ENCODE measurements at places on chromosomes 11 and 22.

GRCh38 chr11:121892863-121893262 is 223.2 kb downstream of the BLID start:
- no peak for DNase-seq

DNA sequence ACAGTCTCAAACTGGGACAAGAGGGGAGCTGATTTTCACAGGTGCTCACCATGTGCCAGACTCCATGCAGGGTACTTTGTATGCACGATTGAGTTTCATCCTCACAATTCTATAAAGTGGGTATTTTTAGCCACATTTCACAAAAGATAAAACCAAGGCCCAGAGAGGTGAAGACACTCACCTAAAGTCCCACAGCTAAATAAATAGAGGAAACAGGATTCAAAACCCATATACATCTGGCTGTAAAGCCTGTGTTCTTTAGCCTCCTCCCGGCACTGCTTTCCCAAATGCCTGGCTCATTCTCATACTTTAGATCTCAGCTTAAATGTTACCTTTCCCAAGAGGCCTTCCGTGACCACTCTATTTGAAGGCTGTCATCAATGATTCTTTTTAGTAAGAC is 13.2 kb upstream of the KCTD14 start:
- no peak for DNase-seq

DNA sequence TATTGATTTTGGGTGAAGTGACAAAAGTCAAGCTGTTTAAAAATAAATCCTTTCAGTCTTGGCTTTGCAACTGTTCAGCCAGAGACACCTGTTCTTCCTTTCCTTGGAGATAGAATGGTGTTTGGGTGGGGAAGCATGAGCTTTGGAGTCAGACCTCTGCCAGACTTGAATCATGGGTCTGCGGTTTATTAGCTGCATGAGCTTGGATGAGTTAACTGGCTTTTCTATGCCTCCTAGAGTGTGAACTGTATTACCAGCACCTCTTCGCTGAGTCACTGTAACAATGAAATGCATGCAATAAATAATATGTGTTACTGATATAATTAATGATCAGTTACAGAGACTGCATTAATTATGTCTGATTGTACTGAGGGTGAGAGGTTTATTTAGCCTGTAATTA is 13.5 kb upstream of the MYEOV start:
- no peak for DNase-seq

- DNase-seq = no peak
These were observed 114.2 kb upstream of the NAV2 start for GRCh38 chr11:19598456-19598855.

DNA sequence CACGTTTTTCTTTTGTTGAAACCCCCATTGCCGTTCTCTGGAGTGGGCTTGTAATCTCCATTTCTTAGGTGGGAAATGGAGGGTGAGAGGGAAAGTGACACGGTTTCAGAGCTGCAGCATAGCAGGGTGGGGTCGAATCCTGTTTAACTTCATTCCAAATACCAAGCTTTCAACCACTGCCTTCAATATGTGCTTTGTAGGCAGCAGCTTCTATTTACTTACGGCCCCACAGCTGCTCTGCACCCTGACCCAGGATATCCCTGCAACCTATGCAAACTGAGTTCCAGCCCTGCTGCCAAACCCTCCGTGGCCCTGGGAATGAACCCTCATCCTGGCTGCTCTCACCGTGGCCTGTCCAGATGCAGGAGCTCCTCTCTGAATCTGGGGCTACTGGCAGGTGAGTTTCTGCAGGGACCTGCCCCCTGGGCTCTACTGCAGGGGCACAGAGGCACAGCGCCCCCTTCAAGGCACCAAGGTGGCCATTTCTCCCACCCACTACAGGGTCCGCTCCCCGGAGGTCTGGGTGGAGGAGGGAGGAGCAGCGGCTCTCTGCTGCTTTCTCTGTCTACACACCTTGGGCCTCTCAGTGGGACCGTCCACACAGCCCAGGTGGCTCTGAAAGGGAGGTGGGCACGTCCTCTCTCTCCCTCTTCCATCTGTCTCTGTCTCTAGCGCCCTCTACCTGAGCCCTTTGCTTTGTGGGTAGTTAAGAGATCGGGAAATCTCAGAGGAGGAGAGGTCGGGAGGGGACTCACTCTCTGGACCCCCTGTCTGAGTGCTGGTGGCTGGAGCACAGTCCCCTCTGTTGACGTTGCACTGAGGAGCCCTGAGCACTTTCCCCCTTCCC is 279.1 kb downstream of the BRD1 start:
- DNase-seq = no peak

GRCh38 chr11:10376061-10376460 is 71.2 kb downstream of the ADM start:
- DNase-seq = no peak

DNA sequence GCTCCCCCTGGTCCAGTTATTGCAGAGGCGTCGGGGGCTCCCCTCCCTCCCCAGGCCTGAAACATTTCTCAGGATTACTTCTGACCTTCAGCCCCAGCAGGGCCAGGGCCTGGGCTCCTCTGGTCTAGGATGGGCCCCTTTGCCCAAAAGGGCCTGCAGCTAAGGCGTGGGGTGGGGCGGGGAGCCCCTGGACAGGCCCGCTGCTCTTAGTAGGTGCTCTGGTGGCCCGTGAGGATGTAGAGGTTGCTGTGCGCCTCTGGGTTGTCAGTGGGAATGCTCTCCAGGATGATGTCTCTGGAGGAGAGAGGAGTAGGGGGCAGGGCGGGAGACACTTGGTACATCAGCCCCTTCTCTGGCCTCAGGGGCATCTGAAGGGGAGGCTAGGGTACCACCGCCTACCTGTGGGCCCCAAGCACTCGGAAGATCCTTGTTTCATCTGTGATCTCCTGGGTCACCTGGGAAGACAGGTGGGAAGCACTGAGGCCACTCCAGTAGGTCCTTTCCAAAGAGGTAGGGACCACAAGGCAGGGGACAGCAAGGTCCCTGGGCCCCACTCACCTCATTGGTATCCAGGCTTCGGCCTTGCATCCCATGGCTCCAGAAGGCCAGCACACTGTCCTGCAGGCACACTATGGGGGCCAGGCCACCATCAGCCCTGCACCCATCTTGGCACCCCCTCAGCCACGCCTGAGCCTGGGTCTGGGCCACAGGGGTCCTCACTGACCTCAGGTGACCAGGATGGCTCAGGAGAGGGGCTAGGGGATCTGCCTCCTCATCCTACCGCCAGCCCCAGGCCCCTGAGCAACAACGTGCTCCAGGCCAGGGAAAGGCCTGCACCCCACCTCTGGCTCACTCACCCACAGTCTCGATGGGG is 11.2 kb upstream of the SF1 start:
- DNase-seq = no peak

GRCh38 chr11:124313849-124314248 is at the start of gene OR8D1:
TSS of gene OR8D1 (minus strand) at chr11:124313949. CDS start at chr11:124310766, 3,183 bp downstream.
- no peak for DNase-seq

GRCh38 chr11:118417801-118418200 is 16.4 kb downstream of the ATP5MG start:
- DNase-seq = no peak

DNA sequence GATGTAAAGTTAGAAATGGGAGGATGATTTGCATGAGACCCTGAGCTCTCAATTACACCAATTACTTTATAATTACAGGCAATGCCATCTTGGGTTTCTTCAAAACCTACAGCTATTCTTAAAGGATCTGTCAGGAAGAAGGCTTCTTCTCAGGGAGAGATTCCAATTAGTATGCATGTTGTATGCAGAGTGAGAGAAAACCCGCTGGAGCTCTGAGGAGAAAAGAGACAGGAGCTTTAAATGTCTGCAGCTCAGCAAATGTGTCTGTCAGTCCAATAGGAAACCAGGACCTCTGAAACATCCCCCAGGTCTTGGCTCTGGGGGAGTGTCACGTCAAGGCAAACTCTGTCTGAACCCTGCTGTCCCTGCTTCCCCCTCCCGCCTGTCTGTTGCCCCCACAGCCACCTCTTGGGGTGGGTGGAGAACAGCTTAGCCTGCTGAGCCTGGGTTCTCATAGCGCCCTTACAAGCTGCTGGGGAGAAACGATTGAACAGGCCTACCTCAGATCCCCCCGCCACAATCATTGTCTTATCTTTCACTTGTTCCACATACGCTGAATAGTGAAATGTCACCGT is 140.2 kb downstream of the SPATA19 start:
- no peak for DNase-seq

GRCh38 chr11:17381156-17381555 is 7.3 kb downstream of the KCNJ11 start:
- no peak for DNase-seq

- DNase-seq = no peak
These were observed 14.7 kb downstream of the DPP3 start for GRCh38 chr11:66494935-66495334.

DNA sequence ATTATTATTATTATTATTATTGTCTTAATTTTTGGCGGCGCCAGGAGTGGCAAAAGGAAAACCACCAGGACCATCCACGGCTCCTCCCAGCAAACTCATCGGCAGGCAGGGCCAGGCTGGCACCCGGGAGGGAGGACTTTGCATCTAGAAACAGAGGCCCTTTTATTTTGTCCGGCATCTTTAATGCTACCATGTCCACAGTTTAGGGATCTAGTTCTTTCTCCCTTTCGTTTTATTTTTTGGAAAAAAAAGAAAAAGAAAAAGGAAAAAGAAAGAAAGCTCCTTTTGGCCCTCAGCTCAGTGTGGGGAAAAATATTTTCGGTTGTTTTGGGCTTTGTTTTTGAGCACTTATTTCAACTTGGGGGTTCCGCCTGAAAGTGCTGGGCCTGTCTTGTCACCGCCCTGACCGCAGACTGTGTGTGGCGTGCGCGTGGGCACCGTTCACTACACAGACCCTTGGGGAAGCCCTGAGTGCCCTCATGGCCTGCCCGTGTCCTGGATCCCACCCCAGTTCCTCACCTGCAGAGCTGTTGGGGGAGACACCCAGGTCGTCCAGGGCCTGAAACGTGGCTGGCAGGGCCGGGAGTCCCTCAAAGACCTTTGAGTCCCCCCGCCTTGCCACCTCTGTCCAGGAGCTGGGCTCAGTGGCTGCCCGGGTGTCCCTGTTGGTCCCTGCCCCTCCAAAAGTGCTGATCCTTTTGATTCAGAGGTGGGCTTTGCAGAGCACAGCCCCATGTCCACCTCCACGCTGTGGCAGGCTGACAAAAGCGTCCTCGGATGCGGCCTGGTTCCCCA is 69.1 kb upstream of the PPARA start:
- no peak for DNase-seq

- DNase-seq = no peak
These were observed 2.0 kb upstream of the SOX10 start for GRCh38 chr22:37986371-37986770.

- no peak for DNase-seq
These were observed 84.9 kb upstream of the TRIM77 start for GRCh38 chr11:89625171-89625570.

GRCh38 chr22:38487946-38488345 is 18.2 kb downstream of the DDX17 start:
- DNase-seq = no peak

GRCh38 chr11:8234910-8235309 is 28.8 kb downstream of the LMO1 start:
- no peak for DNase-seq

DNA sequence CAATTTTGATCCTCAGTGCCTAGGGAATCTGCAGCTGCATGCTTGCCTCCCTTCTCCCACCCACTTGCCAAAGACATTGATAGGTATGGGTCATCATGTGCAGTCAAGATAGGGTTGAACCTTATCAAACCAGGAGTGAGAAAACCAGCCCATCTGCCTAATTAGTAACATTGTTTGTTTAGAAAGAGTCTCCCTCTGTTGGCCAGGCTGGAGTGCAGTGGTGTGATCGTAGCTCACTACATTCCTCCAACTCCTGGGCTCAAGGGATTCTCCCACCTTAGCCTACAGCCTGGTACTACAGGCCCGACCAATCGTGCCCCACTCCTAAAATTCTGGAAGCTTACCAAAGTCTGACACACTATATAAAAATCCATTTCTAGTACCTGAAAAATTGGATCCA is 4.6 kb downstream of the C11orf71 start:
- no peak for DNase-seq

DNA sequence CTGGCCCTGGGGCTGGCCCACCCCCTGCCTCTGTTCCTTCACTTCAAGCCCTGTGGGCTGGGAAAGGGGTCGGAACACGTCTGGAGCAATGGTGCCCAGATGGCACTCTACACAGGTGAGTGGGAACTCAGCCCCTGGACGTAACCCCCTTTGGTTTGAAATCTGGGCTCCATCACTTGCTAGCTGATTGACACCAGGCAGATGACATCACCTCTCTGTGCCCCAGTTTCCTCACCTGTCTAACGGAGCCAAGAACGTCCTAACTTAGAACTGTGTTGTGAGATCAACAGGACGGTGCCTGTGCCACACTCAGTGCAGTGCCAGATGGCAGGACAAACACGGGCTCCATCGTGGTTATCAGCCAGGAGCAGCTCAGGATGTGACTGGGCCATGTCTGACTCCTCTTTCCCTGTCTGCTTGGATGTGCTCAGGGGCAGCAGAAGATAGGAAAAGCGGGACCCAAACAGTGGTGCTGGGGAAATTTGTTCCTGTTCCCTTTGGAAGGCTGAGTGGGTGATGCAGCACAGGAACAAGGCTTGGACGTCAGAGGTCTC is 24.4 kb downstream of the NPTXR start:
- no peak for DNase-seq

DNA sequence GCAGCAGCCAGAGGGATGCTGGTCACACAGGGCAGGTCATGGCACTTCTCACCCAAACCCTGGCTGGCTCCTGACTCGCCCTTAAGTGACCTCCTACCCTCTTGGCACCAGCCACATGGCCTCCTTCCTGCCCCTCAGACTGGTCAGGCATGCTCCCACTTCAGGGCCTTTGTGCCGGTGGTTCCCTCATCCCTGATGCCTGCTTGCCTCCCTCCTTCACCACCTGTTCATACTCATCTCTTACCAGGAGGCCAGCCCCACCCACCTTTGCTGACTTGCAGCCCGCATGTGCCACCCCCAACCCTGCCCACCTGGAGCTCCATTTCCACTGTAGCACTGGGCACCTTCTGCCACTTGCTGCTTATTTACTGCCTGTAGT is 20.1 kb downstream of the GNAZ start:
- no peak for DNase-seq

DNA sequence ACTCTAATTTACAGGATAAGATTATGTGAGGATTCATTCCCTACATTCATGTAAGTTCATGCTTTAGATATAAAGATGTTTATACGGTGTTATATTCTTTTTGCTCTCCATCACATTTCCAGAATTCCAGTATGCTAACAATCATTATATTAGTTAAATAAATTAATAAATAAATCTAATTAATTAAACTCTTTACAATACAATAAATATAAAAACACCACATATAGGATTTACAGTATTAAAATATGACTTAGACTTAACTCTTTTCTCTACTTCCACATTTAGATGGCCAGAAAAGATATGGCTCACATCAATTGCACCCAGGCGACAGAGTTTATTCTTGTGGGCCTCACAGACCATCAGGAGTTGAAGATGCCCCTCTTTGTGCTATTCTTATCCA is at the start of gene OR8U1:
TSS of gene OR8U1 (plus strand) at position 301 of the 400 bp plus-strand sequence. CDS start at position 301, 0 bp downstream.
- no peak for DNase-seq

- DNase-seq = no peak
These were observed 4.7 kb upstream of the TTC36 start for GRCh38 chr11:118522571-118523072.
